ENCODE measurements at places on chromosomes 5 and 9. TPM values are rescaled to one million over a fixed set of nuclear protein-coding genes. Genes with fewer than 3 reads are reported as not detected.

GRCh38 chr5:98454904-98455303 lies 318.6 kb upstream of the RGMB start:
- DNase-seq, result peak; percentile 88

DNA sequence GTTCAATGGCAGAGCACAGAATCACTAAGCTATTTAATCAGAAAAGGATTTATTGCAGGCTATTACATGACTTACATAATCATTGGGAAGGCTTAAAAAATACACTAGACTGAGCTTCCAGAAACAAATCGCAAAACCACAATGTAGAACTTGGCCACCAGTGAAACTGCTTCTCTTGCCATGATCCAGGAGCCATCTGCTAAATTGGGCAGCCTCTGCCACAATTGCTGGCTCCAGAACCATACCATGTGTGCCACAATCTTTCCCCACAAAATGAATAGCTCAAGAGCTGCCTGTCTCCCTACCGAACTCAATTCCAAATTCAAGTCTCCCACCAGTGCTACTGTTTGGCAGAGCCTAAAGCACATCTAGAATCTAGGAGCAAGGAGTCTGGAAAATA lies 9.8 kb upstream of the ERAP1 start:
- DNase-seq, result no peak

DNA sequence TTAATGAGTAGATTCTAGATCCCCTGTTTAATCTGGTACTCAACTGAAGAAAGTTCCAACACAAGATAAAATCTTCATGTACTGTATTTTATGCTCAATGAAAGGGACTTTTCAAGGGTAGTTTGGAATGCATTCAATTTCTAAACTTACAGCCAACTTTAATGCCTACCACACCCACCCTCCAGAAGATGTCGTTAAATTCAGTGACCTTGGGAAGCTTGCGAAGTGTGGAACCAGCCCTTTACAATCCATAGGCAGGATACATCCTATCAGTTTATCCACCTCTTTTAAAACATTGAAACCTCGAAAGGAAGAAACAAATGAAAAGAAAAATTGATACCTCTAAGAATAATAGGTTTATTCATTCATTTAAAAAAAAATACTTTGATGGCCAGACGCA lies 20.2 kb downstream of the TRPM6 start:
- no peak for DNase-seq

The LECT2 gene
- not detected for total RNA-seq

GRCh38 chr5:43140286-43140685 lies 19.6 kb downstream of the ZNF131 start:
- no peak for DNase-seq

DNA sequence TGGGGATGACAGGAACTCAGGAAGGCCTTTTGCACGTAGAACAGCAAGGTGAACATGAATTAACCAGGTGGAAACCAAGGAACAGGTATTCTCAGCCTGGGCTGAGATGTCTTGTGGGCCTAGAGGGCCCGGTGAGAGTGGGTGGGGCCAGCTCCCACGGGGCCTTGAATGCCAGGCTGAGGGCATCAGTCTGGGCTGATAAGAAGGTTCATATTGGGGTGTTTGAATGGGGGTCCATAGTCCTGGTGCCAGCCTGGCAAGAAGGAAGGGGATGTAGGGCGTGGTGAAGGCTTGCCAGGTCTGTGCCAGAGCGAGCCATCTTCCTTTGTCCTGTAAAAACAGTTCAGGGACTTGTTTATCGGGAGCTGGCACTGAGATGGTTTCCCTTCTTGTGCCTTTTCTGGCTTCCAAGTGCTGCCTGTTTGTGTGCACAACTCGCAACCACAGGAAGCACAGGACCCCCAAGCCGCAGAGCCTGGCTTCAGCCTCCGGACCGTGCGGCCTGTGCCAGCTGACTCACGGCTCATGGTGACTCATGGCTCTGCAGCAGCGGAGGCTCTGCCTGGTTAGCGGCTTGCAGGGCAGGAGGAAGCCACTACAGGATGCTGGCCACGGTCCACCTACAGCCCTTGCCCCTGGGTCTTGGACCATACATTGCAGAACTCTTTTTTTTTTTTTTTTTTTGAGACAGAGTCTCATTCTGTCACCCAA lies 2.4 kb downstream of the CARD19 start:
- peak; percentile 92 for DNase-seq

- DNase-seq, result no peak
These were observed 147.6 kb downstream of the ST8SIA4 start for GRCh38 chr5:100755435-100755834.

- DNase-seq, result no peak
These were observed 1.6 kb downstream of the RFESD start for GRCh38 chr5:95647886-95648860.

GRCh38 chr5:150000990-150001659 lies 586 bp downstream of the HMGXB3 start:
- DNase-seq, result peak; percentile 59

- DNase-seq, result no peak
These were observed 71.4 kb downstream of the SERINC5 start for GRCh38 chr5:80184235-80185023.

GRCh38 chr5:75325242-75325641 lies 11.8 kb upstream of the HMGCR start:
- DNase-seq, result no peak

The PCDHGB3 gene
- total RNA-seq, result 0.72 TPM

The PTGES gene
- 6.2 TPM for total RNA-seq

DNA sequence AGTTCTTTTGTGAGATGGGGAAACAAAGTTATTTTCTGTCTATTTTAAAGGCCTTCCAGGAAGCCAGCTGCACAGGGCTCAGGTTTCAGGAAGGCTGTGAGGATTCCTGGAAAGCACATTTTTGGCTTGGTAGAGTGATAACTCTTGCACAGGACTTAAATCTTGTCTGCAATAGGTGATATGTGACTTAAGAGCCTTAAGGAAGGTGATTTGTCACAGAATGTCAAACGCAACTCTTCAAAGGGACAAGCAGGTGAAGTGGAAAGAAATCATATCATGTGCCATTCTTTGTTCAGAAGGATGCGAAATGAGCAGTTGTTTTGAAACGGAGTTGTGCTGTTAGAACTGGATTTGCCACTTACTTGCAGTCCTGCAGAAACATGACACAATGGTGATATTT lies 459.3 kb downstream of the MAT2B start:
- DNase-seq, result no peak

GRCh38 chr9:22097707-22098106 lies 88.6 kb upstream of the CDKN2B start:
- DNase-seq, result peak; percentile 94

DNA sequence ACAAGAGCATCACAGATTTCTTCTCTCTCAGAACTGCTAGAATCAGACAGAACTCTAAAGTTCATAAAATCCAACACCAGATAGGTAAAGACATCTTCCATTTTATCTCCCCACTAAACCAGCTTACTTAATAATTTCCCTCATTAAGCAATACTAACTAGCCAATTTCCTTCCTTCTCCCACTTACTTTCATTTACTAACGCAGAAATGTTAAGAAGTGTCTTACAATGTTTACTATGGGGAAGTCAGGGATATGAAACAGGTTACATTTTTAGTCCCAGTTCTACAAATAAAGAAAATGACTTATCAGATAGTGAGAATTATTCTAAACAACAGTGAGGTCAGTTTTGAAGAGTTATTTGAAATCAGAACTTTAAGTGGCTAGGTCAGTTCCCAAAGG lies 236.5 kb downstream of the FBXL17 start:
- DNase-seq, result no peak

DNA sequence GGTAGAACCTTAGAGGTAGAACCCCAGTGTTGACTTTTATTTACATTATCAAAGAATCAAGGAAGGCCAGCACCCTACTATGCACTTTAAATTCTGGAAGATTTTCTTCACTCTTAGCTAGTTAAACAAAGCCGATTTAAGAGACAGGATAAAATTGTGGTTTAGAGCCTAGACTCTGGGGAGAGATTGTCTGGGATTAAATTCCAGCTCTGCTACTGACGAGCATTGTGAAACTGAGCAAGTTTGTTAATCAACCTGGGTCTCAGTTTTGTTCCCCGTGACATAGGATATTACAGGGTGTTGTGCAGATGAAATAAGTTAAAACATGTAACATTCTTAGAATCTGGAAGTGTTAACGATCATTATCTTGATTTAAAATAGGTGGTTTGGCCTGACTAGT lies 83.5 kb downstream of the FEM1C start:
- no peak for DNase-seq

The TMEM215 gene
- total RNA-seq, result not detected

DNA sequence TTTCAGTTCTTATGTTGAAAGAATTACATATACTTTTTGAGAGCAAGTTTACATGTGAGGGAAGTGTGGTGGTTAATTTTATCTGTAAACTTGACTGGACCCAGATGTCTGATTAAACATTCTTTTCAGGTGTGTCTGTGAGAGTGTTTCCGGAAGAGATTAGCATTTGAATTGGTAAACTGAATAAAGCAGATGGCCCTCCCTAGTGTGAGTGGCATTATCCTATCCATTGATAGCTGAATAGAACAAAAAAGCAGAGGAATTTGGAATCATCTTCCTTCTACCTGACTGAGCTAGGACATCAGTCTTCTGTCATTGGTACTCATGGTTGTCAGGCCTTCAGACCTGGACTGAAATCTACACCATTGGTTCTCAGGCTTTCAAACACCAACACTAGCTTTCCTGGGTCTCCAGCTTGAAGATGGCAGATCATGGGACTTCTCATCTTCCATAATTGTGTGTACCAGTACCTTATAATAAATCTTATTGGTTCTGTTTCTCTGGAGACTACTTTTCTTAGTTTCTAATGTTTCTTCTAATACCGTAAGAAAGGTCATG lies 36.6 kb downstream of the NREP start:
- DNase-seq, result no peak

- no peak for DNase-seq
These were observed 66.2 kb downstream of the MVB12B start for GRCh38 chr9:126392662-126393371.

The SHISAL2B gene
- not detected for total RNA-seq

- no peak for DNase-seq
These were observed 265.1 kb downstream of the ARL15 start for GRCh38 chr5:54045077-54045792.

The NDUFS6 gene
- total RNA-seq, result 13.5 TPM

- DNase-seq, result no peak
These were observed 62.4 kb downstream of the HMHB1 start for GRCh38 chr5:143874312-143874711.

GRCh38 chr5:95727764-95728191 lies 3.4 kb upstream of the RHOBTB3 start:
- peak; percentile 39 for DNase-seq

- DNase-seq, result no peak
These were observed 103.4 kb downstream of the MED10 start for GRCh38 chr5:6274846-6275543.

DNA sequence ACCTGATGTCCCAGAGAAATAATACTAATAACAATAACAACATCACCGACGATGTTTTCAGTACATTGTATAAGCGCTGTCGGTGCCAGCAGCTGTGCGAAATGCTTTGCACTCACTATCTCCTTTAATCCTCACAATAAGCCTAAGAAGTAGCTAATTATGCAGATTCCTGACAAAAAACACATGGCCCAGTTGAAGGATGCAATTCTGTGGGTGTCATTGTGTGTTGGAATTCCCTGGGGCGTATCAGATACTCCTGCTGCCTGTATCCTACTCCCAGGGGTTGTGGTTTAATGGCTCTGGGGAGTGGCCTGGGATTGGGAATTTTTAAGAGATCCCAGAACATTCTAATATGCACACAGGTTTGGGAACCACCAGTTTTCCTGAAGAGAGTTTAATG lies 154.0 kb downstream of the RGS3 start:
- no peak for DNase-seq

The PCDHAC2 gene
- total RNA-seq, result 13.1 TPM

GRCh38 chr5:114412510-114413171 lies 50.8 kb downstream of the KCNN2 start:
- peak; percentile 78 for DNase-seq

The CDKN2A gene
- 34.1 TPM for total RNA-seq

The C8G gene
- 0.50 TPM for total RNA-seq

The ACOT12 gene
- total RNA-seq, result not detected

GRCh38 chr5:94976853-94977252 lies 308.0 kb downstream of the MCTP1 start:
- no peak for DNase-seq

The CNTNAP3 gene
- 37.5 TPM for total RNA-seq

The FGFR4 gene
- total RNA-seq, result 0.37 TPM

DNA sequence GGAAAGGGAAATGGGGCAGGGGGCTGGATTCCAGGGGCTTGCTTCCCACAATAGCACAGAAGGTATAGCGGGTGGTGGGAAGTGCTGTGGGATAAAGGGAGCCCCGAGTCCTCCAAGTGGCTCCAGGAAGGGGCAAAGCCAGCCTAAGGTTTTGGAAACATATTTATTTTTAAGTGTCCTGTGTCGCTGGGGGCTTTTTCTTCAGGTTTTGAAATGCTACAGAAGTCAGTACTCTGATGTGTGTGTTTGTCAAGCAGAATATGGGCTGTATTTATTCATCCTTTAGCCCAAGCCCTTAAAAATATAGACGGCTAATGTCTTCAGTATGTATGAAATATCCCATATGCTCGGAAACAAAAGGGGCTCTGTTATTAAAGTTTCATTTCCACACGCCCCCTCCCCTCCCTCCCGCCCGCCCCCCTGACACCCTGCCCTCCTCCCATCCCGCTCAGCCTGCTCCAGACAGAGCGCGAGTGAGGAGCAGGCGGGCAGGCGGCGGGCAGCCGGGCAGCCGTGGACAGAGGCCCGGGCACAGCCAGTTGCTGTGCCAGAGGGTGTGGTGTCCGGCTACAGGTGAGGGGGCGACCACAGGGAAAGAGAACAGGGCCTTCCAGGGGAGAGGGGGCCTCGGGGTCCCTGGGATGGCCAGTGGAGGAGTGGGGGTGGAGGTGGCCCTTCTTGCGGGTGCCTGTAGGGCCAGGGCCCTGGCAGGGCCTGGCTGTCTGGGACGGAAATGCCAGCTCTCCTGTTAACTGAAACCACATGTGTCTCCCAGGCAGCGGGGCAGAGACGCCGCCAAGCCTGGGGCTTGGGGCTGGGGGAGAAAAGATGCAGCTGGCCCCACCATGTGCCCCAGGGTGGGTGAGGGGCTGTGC lies 39.6 kb upstream of the SYNPO start:
- DNase-seq, result peak; percentile 12

GRCh38 chr5:178298283-178298807 lies 65.7 kb upstream of the PHYKPL start:
- DNase-seq, result no peak

DNA sequence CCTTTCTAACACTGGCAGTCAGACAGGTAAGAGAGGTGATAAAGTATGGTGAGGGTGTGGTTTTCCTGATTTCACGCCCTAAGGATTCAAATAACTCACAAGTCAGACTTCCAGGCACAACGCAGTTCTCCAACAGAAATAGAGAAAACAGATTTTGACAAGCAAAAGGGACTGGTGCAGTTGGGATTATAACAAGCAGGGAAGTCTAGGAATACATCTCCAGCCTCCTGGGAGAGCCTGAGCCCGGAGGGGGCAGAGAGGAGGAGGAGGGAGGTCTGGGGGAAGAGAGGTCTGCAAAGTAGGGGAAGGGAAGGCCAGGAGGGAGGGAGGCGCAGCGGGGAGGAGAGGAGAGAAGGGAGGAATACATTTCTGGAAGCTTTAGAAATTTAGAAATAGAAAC lies 1.6 kb downstream of the CMBL start:
- no peak for DNase-seq

DNA sequence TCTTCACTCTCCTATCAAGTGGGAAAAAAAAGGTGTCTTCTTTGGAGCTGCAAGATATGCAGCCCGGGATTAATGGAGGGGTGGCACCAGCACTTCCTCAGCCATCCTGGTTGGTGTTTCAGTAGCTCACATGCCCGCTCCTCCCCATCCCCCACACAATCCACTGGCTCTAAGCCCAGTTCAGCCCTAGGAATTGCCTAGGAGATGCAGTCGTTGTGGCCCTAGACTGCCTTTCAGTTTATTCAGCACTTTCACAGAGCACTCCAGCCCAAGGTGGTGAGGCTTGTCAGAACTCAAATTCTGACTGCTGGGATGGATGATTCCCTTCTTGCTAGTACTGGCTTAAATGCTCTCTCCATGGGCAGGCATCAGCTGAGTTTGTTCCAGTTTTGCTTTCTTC lies 35.1 kb upstream of the EDIL3 start:
- no peak for DNase-seq
